CD4-positive, alpha-beta T cell treated with Interleukin-17A for 4 hours (primary cell): ENCODE measurements at places on chromosomes 1 and 21.

DNA sequence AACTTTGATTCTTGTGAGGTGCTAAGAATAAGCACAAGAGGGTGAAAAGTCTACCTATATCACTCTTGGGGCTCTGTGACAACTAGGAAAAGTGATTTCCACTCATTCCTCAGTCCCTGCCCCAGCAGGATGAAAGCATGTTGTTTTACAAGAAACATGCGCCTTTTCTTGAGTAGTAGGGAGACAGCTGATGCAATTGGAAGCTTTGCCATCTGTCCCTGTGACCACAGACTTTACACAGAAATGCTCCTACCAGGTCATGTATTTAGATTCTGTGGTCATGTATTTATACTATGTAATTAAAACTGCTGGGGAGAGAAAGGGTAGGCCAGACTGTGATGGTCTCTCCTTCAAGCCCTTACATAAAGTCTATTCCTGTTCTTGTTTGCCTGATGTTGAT, 445.5 kb downstream of the PTPRC start:
- DNase-seq: no peak

GRCh38 chr21:15144026-15144425, 79.2 kb upstream of the NRIP1 start:
- DNase-seq: no peak

DNA sequence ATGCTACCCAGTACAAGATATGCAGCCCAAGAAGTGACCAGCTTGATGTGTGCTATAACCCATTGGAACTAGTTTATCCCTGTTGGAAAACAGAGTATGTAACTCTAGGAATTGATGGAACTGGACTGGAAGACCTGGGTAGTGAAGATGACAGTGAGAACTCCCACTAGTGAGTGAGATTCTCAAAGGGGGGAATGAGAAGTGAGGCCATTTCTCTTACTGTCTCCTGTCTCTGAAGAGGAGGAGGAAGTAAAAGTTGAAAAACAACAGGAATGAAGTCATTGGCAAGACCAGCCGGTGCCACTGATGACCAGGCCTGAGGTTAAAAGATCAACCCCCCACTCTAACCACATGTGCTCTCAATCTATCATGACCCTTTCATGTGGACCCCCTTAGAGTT, 20.9 kb downstream of the PLA2G2F start:
- DNase-seq: no peak

GRCh38 chr21:17650292-17650691, 37.6 kb upstream of the BTG3 start:
- no peak for DNase-seq

GRCh38 chr1:16252912-16253311, 15.9 kb upstream of the CPLANE2 start:
- no peak for DNase-seq

GRCh38 chr1:220879076-220879508, at the start of gene HLX:
HLX (plus strand) TSS chr1:220879443; CDS start chr1:220879858, 415 bp downstream.
- no peak for DNase-seq

- DNase-seq: no peak
Observed at GRCh38 chr1:119720866-119721440, 9.2 kb downstream of the PHGDH start.

DNA sequence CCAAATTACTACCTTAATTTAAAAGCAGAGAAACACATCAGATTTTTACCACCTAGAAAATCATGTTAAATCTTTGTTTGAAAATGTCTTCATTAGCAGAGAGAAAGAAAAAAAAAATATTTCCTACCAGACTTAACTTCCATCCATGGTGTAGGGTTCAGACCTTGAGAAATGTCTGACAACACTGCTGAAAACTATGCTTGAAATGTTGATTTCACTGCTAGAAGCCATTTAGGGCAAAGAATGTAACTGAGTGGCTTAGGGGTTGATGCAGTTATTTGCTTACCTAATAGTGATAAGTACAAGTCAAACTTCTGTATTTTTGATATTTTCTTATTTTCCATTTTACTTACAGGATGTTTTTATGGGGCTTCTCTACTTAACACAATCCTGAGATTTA, 495.6 kb upstream of the NEGR1 start:
- no peak for DNase-seq
